ENCODE measurements at places on chromosomes 11 and 22.

GRCh38 chr11:117313091-117313490 is 3.0 kb downstream of the BACE1 start:
- no peak for DNase-seq

DNA sequence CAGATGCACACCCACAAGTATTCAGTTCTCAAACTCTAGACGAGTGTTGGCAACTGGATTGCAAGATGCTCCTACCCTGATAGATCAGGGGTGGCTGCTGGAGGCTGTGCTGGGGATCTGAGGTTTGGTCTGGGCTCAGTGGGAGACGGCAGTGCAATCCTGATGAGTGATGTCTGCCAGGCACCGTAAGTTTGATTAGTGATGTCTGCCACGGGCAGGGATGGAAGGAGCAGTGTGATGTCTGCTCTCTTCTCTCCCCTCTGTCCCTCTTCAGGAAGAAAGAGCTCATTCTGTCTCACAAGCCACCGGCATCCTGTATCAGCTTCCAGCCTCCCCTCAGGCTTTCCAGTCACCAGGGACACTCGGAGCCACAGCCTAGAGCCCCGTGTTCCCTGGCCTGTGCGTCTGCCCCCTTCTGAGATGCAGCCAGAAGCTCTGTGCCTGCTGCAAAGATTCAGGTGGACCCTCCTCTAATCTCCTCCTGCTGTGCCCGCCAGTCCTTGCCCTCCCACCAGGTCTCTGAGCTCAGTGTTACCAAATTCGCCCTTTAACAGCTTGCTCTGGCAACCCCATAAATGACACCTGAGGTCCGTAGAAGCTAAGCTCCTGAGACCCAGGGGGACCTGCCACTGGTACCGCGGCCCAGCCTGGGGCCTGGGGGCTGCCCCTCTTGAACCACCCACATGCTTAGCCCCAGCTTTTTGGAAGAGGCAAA is 19.9 kb downstream of the TP53I11 start:
- no peak for DNase-seq

GRCh38 chr11:1155274-1155693 is 2.5 kb upstream of the MUC5AC start:
- DNase-seq: no peak

- DNase-seq: no peak
These were observed 42.5 kb upstream of the CEP126 start for GRCh38 chr11:101872171-101872882.

DNA sequence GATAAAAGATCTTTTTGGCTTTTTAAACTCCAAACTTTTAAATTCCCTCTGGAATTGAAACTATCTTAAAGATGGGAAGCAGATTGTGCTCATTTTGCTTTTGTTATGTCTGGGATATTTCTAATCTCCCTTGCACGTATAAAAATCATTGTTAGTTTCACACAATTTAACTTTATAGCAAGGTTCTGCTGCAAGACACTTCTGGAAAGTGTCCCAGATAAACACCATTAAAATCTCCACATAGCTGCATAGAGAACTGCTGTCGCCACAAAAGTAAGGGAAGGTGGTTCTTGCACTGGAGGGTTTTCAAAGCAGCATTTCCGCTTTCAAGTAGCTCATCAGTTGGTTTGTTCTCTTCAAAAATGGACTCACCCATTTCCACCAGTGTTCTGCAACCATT is 11.8 kb downstream of the PTS start:
- DNase-seq: no peak

- DNase-seq: no peak
These were observed 213.3 kb downstream of the CADM1 start for GRCh38 chr11:115290893-115291292.

DNA sequence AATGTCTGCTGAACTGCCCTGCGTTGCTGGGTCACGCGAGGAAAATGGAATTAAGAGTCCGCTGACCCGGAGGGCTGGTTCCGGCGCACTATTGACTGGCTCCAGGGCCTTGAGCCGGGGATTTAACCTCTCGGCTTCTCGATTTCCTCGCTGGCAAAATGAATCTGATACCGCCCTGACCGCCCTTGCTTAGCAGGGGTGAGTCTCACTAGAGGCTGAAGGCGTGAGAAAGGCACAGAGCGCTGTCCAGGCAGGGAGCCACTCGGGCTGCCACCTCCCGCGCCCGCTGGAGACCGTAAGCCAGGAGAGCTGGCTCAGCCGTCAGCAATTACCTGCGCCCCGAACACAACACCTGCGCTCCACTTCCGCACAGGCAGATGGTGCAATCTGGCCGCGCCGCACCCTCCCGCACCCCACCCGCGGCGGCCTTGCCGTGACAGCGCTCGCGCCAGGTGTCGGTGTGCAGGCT is 65.6 kb downstream of the BUD13 start:
- DNase-seq: no peak

GRCh38 chr11:121483805-121484480 is 31.2 kb upstream of the SORL1-AS1 start:
- no peak for DNase-seq

GRCh38 chr22:46373921-46374662 is 38.6 kb downstream of the TRMU start:
- DNase-seq: no peak

DNA sequence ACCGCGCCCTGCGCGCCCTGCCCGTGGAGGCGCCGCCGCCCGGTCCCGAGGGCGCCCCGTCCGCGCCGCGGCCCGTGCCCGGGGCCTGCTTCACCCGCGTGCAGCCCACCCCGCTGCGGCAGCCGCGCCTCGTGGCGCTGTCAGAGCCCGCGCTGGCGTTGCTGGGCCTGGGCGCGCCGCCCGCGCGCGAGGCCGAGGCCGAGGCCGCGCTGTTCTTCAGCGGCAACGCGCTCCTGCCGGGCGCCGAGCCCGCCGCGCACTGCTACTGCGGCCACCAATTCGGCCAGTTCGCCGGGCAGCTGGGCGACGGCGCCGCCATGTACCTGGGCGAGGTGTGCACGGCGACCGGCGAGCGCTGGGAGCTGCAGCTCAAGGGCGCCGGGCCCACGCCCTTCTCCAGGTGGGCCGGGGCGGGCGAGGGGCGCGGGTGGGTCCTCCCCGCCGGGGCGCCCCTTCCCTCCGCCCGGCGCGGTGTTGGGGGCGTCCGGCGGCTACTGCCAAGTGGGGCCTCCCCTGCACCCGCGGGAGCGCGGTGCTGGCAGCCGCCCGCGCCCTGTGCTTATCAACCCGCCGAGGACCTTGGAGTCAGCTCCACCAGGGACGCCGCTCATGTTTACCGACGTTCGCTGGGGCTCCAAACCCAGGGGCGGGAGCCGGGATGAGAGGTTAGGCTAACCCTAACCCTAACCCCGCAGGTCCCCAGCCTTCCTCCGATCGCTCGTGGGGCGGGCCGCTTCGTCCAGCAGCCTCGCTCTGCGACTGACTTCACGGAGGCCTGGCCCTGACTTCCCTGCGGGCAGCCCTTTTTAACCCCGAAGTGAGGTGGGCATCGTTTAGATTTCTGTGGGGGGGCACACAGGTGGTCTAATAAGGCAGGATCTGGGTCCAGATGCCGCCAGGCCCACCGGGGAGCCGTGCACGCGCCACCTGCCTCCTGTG is 649 bp downstream of the SELENOO start:
- DNase-seq: no peak

DNA sequence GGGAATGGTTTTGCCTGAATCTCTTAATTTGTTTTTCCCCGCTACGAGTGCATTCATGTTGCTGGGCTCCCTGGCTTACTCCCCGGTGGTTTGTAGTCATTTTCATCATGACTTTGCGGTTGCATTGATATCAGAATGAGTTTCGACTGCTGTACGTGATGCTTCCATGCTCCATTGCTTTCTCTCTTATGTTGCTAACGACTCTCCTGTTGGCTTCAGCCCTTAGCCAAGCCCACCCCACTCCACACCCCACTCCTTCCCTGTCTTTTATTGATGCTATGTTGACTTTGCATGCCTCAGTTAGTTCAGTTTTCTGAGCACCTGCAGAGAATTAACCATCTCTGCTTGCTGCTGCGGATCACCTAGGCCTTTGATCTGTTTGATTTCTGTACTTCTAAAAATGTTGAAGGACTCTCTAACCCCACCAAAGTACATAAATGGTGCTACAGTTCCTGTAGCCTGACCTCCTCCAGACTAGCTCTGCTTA is 65.3 kb downstream of the ARFGAP2 start:
- DNase-seq: no peak

GRCh38 chr22:26885441-26886261 is 228.3 kb downstream of the MIAT start:
- no peak for DNase-seq

- DNase-seq: no peak
These were observed 816 bp upstream of the PHRF1 start for GRCh38 chr11:575313-575995.

DNA sequence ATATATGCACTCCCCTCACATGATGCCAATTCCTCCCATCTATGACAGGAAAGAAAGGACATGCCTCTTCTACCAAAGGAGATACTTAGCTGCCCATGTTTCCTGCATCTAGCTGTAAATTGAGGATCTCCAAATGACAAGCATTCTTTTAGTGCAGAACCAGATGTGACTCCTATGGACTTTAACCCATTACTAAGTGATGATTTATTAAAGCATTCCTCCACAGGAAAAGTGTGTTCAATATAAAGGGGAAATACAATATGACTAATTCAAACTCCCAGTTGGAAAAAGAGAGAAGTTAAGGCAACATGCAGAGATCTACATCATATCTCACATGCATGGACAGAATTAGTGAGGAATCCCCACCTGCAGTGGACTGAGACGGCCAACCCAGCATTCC is 221.3 kb downstream of the FAM76B start:
- DNase-seq: no peak
